ENCODE measurements at places on chromosomes 2 and 18.

DNA sequence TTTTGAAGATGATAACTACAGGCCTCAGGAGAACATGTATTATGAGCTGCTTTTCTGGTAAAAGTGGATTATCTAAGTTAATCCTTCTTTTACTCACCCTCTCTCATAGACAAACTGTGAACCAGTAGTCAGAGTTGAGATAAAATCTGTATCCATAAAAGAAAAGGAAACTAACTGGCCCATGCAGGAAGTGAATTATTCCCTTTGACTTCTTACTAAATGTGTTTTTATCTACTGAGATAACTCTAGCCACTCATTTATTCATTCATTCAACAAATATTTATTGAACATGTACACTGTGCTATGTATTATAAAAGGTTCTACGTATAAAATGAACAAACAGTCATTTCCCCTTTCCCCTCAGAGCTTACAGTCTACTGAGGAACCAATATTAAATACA, 10.0 kb downstream of the WDR35 start:
- no peak for DNase-seq

DNA sequence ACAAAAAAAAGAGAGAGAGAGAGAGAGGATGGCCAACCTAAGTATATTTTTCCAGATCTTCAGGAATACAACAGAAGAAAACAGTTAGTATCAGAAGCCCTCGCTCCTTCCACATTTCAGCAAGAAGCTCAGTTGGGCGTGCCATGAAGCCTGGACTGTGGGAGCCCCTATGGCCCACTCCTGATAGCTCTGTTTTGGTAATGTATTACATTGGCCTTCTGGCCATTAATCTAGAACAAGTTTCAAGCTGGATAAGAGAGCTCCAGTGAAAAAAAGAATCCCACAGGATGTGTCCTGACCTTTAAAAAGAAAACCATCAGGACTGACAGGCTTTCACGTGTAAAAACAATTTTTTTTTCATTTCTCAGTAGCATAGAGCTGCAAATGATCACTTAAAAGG, 197.9 kb downstream of the ICOS start:
- no peak for DNase-seq

- no peak for DNase-seq
Observed at GRCh38 chr18:46260016-46260878, 156.1 kb downstream of the HAUS1 start.

GRCh38 chr2:113851640-113852039, 38.2 kb upstream of the ACTR3 start:
- DNase-seq = no peak

GRCh38 chr2:238379096-238379810, 47.5 kb upstream of the ASB1 start:
- no peak for DNase-seq
